ENCODE measurements at places on chromosomes 3 and 15. TPM values are rescaled to one million over a fixed set of nuclear protein-coding genes. Genes with fewer than 3 reads are reported as not detected.

DNA sequence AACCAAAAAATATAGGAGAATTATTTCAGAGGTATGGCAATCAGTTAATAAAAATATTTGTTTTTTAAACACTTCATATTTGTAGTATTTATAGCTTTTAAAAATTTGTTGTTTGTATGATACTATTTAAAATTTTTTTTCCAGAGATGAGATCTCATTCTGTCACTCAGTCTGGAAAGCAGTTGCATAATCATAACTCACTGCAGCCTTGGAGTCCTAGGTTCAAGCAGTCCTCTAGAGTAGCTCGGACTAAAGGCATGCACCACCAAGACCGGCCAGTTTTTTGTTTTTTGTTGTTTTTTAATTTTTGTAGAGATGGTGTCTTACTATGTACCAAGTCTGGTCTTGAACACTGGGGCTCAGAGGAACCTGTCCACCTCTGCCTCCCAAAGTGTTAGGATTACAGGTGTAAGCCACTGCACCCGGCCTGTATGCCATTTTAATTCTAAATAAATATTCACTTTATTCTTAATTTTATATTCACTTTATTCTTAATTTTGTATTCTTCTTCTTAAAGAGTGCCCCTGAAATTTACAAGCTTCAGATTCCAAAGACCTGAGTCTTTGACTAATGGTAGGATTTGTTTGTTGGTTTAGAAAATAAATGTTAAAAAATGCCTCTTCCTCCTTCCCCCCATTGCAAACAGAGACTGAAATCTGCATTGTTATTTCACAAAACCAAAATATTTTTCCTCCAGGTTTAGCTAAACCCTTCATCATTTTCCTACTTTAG is 9.4 kb downstream of the TGFBR2 start:
- no peak overlapping the region for H3K4me3 ChIP-seq
- H3K4me1 ChIP-seq: peaks cover 39% of the 10 kb centered on the region
- DNase-seq: no peak
- no peaks in the 10 kb centered on the region for H3K27me3 ChIP-seq

Gene SPSB4
- not detected for total RNA-seq

GRCh38 chr3:44323341-44323955 is 15.1 kb upstream of the TCAIM start:
- no peaks in the 10 kb centered on the region for H3K36me3 ChIP-seq
- no peak overlapping the region for H3K4me3 ChIP-seq
- no peak for DNase-seq

DNA sequence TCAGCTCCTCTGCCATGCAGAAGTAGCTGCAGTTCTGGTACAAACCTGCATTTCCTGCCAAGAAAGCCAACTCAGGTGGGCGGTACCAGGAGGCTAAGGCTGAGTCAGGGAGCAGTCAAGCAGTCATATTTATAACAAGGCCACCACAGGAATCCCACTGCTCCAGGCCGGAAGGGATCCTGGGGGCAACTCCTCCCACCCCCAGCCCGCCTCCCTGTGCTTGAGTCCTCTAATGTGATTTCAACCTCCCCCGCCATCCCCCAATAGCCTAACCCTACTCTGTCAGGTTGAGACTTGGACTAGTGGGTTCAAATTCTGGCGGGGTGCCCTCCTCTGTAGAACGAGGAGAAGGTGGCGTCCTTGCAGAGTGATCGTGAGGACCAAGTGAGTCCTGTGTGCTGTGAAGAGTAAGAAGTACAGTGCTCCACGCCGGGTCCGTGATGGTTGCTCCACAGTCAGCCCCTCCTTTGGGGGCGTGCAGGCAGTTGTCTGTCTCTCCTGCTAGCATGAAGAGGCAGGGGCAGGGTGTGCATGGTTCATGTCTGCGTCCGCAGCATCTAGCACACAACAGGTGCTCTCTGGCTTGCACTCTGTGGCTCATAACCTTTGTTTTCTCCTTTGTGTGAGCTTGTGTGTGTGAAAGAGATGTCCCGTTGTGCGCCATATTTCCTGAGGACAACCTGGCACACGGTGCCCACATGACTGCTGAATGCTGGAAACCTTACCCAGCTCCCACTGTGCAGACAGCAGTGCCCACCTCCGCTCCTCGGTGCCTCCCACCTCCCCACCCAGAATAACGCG is 78.3 kb downstream of the SMAD6 start:
- no peak for DNase-seq
- no peaks in the 10 kb centered on the region for H3K27me3 ChIP-seq
- H3K4me3 ChIP-seq: no peak overlapping the region
- H3K4me1 ChIP-seq: peaks cover 28% of the 10 kb centered on the region
- peaks cover 20% of the 10 kb centered on the region for H3K36me3 ChIP-seq

GRCh38 chr3:46549989-46550388 is 16.1 kb downstream of the LRRC2 start:
- no peak overlapping the region for H3K27ac ChIP-seq
- H3K27me3 ChIP-seq: no peaks in the 10 kb centered on the region
- DNase-seq: no peak
- no peaks in the 10 kb centered on the region for H3K36me3 ChIP-seq

- peaks cover 15% of the 10 kb centered on the region for H3K4me1 ChIP-seq
- no peak for DNase-seq
- peaks cover 25% of the 10 kb centered on the region for H3K36me3 ChIP-seq
- no peak overlapping the region for H3K27ac ChIP-seq
- H3K27me3 ChIP-seq: no peaks in the 10 kb centered on the region
- H3K4me3 ChIP-seq: no peak overlapping the region
These were observed 13.0 kb downstream of the CALML4 start for GRCh38 chr15:68192117-68192516.

DNA sequence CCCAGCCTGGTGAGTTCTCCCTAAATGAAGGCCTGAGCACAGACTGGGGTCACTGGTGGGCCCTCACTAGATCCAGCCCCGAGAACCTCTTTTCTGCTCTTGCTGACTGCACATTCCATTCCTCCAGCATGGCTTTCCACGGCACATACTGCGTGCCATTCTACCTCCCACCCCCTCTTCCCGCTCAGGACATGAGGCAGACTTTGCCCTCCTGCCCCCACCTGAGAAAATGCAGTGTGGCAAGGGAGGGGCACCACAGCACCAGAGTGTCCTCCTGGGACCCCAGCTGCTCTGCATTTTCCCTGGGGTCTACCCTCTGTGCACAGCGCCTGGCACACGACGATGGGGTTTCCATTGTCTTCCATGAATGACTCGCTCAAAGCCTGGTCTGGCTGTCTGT is 6.1 kb upstream of the SLCO2A1 start:
- no peaks in the 10 kb centered on the region for H3K27me3 ChIP-seq
- H3K36me3 ChIP-seq: no peaks in the 10 kb centered on the region
- no peak for DNase-seq
- no peak overlapping the region for H3K4me3 ChIP-seq
- no peaks in the 10 kb centered on the region for H3K4me1 ChIP-seq
- no peak overlapping the region for H3K27ac ChIP-seq

Gene MESP1
- total RNA-seq: 0.85 TPM

Gene HTR3E
- not detected for total RNA-seq

DNA sequence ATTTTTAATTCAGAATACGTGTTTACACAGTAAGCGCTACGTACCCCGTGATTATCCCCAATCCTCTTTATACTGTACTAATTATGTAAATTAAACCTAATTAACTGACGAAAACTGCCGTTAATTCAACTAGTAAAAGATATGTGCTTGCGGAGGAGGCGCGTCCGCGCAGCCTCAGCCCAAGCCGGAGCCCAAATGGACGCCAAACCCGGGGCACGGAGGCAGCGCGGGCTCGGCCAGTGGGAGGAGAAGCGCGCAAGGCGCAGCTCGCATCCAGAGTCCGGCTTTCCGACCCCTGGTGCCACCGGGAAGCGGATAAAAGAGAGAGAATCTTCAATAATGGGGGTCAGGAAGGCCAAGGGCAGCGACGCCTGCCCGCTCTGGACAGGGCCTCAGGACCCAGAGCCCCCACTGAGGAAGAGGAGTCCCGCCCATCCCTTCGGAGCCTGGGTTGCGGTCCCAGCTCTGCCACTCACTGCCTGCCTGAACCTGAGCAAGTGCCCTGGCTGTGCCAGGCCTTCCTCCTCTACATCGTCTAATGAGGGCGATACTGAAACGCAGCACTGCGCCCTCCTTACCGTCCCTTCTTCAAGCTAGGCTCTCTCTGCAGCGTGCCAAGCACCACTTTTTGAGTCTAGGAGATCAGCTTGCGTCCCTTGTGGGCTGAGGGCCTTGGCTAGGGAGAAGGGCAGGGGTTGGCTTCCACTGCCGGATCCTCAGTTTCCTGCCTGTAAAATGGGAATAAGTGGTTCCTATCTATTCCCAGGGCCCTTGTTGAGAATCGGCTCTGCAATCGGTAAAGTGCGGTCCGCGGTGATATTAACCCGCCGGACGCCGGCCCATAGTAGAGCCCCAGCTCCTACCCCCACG is 5.0 kb upstream of the SKOR1 start:
- peaks cover 37% of the 10 kb centered on the region for H3K27me3 ChIP-seq
- no peak overlapping the region for H3K4me3 ChIP-seq
- H3K4me1 ChIP-seq: no peaks in the 10 kb centered on the region
- no peaks in the 10 kb centered on the region for H3K36me3 ChIP-seq
- DNase-seq: no peak
- no peak overlapping the region for H3K27ac ChIP-seq

DNA sequence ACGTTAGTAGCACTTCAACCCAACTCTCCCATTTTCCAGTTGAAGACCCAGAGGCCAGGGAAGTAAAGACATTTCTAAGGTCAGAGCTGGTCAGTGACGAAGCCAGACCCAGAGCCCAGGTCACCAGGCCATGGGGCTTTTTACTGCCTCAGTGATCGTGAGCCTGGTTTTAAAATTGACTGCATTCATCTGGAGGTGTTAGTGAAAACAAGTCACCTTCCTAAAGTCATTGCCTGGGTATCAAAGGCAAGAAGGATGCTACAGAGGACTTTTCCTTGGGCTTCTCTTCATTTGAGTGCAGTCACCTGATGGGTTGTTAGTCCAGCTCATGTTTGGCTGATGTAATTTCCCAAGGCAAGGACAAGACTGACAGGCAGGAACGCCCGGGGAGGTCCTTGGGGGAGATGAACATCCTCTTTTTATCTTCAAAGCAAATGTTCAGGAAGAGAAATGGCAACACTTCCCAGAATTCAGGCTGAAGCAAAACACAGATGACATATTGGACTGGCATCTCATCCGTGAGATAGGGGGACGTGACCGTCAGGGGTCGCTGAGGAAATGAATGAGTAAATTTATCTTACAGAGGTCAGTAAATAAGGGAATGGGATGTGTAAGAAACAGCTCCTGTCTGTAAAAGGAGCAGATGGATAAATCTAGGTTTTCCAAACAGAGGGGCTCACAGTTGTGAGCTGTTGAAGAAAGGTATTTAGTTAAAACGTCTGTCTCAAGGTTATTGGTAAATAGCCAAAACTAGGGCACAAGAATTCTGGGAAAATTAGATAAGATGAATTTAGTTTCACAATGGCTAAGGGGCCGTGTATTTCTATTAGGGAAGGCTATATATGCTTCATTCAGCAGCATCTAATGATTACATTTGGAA is 201.2 kb downstream of the OPA1 start:
- no peak overlapping the region for H3K27ac ChIP-seq
- no peaks in the 10 kb centered on the region for H3K27me3 ChIP-seq
- no peak overlapping the region for H3K4me3 ChIP-seq
- no peaks in the 10 kb centered on the region for H3K4me1 ChIP-seq

Gene GPR156
- not detected for total RNA-seq

- H3K27me3 ChIP-seq: no peaks in the 10 kb centered on the region
- peaks cover 2% of the 10 kb centered on the region for H3K4me1 ChIP-seq
- H3K4me3 ChIP-seq: no peak overlapping the region
- no peaks in the 10 kb centered on the region for H3K36me3 ChIP-seq
- DNase-seq: no peak
- H3K27ac ChIP-seq: no peak overlapping the region
These were observed 34.9 kb upstream of the ARL8B start for GRCh38 chr3:5087209-5087608.

DNA sequence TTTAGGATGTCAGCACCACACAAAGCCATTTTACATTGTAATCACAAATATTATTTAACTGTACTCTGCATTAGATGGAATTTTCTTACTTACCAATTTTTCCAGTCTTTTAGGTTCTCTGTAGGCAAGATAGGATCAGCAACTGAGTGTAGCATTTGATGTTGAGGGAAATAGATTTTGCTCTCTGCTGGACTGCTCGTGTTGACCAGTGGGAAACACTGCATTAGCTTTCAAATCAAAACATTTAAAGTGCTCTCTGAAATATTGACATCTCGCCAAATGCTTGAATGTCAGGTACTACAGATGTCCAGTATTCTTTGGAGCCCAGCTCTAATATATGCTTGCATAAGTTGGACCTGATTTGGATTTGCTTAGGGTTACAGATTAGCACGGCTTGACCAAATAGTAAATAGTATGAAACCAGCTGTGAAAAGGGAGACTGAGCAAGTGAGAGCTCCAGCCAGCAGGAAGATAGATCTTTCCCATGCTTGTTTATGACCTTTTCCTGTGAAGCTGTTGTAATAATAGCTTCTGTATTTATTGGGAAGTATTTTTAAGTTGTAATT is 29.5 kb downstream of the P2RY14 start:
- no peaks in the 10 kb centered on the region for H3K4me1 ChIP-seq
- no peaks in the 10 kb centered on the region for H3K36me3 ChIP-seq

Gene REC114
- not detected for total RNA-seq

DNA sequence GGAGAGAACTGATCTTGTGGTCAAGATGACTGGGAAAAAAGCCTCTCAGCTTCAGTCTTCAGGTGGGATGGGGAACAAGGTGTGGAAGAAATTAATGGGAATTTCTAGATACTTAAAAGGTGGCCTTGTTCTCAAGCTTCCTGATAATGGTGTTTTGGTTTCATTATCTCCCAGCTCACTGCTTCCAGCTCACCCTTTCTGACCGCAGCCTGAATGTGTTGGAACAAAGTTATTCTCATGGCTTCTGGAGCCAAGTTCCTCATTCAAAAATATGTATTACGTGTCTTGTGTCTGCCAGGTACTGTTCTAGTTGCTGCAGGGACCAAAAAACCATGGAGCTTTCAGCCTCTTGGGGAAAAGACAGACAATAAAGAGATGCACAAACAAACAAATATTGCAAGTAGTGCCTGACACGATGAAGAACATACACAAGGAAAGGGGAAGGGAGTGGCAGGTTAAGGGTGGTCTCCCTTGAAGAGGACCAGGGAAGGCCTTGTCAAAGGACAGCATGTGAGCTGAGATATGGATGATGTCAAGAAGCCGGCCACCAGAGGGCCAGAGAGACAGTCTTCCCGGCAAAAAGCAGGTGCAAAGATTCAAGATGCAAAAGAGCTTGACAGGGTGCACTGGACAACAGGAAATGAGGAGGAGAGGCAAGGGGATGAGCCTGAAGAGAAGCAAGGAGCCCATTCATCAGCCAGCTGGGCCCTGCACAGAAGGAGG is 35.5 kb downstream of the ARRDC4 start:
- no peaks in the 10 kb centered on the region for H3K27me3 ChIP-seq
- H3K27ac ChIP-seq: no peak overlapping the region
- no peak for DNase-seq
- H3K4me3 ChIP-seq: no peak overlapping the region
- H3K4me1 ChIP-seq: no peaks in the 10 kb centered on the region
- H3K36me3 ChIP-seq: no peaks in the 10 kb centered on the region

Data from ascending aorta (tissue), 2 donors.